ENCODE measurements at places on chromosomes 12 and 14.

DNA sequence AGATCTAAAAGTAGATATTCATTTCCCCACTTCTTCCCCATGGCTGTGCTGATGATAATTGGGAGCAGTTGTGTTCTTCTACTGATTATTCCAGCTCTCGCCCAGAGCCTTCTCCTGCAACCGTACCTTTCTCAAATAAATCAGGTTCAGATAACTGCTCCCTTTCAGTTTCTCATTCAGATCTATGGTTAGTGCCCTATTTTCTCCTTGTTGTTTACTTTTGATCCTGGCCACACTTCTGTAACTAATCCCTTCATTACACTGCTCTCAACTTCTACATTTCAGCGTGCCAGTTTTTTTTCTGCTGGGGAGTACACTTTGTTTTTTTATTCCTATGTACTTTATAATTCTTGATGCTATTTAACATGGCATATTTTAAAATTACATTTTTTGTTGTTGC, 2.8 kb upstream of the STRAP start:
- DNase-seq = no peak

GRCh38 chr14:75069811-75070145, 337 bp downstream of the ZC2HC1C start:
- no peak for DNase-seq

DNA sequence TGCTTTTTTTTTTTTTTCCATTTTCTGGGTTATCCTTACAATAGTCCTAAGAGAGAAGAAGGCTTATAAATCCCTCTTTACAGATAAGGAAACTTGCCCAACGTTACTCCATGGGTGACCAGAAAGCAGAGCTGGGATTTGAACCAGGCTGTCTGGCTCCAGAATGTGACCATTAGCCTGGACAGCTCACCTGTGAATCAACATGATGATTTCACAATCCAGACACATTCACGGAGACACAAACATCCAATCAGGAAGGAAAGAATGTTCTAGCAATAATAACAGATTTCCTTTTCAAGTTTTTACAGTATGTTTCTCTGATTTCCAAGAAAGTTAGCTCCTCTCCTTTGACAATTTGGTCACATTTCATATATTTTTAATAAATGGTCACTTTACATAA, 118.3 kb downstream of the GALC start:
- no peak for DNase-seq

DNA sequence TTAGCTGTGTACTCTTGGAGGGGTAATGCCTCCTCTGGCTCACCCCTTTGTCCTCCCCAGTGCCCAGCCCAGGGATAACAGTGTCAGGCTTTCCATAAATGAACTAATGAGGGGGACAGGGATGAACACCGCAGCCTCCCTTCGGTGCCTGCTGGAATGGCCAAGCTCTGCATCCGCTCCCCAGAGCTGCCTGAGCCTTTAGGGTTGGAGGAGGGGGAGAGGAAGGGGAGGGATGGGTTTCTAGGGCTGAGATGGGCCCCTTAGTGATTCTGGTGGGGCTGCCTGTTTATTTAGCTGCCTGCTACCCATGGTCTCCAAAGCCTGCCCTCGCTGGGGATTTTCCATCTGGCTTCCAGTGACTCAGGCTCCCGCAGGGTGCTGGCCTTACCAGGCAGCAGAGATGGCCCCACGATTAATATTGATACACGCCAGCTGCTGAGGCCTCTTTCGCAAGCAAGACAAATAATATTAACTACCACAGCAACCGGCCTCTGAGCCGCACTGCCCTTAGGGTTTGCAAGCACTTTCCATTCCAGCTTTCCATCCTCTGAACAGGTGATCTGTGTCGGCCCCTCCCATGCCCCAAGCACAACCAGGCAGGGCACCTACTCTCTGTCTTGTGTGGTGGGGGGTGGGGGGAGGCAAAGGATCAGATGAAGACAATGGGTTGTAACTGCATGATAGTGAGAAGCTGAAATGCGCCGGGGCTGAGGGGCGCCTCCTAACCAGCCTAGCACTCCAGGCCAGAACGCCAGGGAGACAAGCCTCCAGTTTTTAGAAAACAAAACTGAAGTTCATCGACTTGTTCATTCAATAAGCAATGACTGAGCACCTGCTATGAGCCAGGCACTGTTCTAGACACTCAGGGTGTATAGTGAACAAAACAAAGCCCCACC, 56.7 kb downstream of the C14orf132 start:
- no peak for DNase-seq

GRCh38 chr12:28569698-28570411, 379.6 kb downstream of the CCDC91 start:
- peak; percentile 37 for DNase-seq

- no peak for DNase-seq
Measured at GRCh38 chr12:39675263-39675662, 55.7 kb upstream of the ABCD2 start.

DNA sequence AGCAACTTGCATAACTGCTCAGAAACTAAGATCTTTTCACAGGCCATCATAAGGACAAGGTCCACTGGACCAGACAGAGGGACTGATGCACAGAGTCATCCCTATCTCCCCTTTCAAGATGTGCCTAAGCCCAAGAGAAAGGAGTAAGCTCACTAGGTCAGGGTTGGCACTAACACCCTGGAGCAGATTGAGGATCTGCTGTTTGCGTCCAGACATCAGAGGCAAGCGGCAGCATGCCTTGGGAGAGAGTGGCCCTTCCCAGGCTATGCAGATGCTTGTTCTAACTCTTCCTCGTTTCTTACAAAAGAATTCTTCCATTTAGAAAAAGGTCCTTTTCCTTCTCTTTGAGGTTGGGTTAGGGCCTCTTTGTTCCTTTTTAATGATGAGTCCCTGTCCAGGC, 187.2 kb downstream of the KCNA5 start:
- no peak for DNase-seq

GRCh38 chr12:42097971-42098370, 46.7 kb downstream of the GXYLT1 start:
- DNase-seq = no peak

GRCh38 chr14:104877066-104877805, 12.2 kb downstream of the CEP170B start:
- DNase-seq = no peak

GRCh38 chr12:65560286-65560685, 264.0 kb upstream of the HMGA2 start:
- DNase-seq = no peak

GRCh38 chr14:87529081-87529480, 463.9 kb downstream of the GALC start:
- no peak for DNase-seq

GRCh38 chr14:75978249-75978731, 3.5 kb downstream of the TGFB3 start:
- DNase-seq = no peak

DNA sequence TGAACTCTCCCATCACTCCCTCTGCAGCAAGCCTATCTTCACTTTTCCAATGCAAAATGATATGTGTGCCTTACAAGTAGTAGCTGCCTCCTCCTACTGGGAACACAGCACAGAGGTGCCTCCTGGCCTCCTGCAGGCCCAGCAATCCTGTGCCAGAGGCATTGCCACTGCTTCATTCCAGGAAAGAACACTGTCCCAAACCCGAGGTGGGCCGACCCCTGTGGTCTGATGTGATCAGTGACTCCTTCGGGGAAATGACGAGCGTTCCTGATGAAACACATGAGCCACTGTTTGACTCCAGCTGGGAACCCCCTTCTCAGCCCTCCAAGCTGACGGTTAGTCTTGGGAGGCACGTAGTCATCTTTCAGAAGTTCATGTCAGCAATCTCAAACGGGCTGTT, 19.5 kb downstream of the PSMC1 start:
- DNase-seq = no peak

DNA sequence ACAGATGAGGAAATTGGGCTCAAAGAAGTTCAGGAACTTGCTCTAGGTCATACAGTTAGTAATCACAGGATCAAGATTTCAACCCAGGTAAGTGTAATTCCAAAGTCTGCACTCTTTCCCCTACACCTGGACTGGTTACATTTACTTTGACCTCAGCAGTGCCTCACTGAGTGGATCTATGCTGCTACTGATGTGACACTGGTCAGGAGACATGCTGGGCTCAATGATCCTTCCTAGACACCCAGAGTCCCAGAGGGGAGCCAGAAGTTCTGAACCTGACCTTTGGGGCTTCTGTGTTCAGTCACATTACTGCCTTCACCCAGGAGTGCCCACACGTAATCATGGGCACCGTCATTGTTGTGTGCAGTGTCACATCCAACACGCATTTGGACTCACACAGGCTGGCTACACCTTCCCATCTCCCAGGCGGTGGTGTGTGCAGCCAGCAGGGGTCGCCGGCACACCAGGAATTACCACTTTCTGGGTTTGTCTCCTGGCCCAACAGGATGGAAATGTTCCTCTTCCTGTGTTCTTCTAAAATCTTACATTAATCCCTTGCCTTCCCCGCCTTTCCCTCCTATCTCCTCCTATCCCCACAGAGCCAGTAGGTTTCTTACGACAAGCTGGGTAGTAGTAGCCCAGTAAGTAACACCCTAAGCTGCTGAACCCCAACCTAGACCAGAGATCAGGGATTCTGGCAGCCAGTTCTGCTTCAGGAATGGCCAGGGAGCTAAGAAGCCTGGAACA, 25.6 kb downstream of the CALCOCO1 start:
- peak; percentile 86 for DNase-seq

- no peak for DNase-seq
Measured at GRCh38 chr14:37992499-37992898, 215.2 kb upstream of the SSTR1 start.

GRCh38 chr14:93924592-93925355, 2.4 kb upstream of the FAM181A start:
- DNase-seq = no peak

DNA sequence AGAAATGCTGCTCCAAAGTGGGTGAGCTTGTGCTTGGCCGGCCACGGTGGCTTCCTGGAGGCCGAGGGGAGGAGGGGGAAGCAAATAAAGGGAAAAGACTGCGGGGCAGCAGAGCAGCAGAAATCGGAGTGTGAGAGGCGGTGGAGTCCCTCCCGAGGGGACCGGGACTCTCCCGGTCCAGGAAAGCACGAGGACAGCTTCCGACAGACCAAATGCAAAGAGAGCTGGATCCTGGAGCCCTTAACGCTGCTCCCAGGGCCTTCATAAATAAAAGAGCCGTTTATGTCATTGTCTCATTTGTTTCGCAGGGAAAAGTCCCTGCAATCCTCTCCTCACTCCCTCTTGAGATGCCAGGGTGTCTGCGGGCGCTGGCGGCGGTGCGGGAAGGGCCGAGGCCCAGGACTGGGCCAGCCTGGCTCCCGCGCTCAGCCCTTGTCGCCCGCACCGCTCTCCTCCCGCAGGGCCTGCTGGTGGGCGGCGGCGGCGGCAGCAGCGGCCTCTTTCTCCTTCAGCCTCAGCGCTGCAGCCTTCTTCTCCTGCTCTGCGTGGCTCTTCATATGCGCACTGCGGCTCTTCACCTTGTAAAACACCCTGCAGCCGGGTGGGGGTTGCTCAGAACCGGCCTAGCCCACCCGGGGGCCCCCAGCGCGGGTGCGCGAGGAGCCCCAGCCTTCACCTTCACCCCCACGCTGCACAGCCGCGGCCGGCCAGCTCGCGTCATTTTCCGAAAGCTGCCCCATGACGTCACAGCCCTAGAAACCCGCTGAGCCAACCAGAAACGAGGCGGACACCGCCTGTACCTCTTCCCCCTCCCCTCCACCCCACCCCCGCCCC, 4.5 kb upstream of the PNMA1 start:
- no peak for DNase-seq

- DNase-seq = no peak
Measured at GRCh38 chr12:121874071-121874470, 14.5 kb upstream of the PSMD9 start.

- no peak for DNase-seq
Measured at GRCh38 chr12:45599196-45599595, 130.3 kb upstream of the ARID2 start.

Data from muscle of arm (tissue), 14 donors.